Effector CD4-positive, alpha-beta T cell (primary cell): ENCODE measurements at places on chromosomes 6 and 20.

DNA sequence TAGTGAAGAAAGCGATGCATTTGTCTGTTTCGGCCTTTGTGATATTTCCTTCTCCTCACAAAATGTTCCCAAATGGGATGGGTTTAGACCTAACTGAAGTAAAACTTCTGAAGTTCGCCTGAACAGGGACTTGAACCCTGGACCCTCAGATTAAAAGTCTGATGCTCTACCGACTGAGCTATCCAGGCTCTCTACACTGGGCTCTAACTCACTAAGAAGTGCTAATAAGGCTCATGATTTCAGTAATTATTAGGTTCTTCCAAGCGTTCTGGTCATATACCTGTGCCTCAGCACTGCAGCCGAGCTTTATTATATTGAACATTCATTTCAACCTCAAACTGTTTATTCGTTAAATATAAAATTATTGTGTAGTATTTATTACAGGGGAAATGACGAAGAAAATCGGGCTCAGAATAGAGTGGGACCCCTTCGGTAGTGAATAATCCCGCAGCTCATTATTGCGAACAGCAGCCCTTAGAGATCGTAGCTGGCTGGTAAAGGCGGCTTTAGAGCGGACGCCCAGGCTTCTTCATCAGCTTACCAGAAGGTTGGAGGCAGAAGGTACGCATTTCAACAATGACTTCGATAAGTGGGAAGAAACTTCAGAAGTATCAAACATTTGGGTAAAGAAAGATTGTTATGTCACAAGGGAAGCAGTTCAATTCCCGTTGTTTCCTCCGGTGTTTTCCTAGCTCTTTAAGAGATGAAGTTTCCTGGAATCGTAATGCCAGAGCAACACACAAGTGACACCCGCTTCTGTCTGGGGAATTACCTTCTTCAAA, 119.0 kb upstream of the ZNF184 start:
- no peak for DNase-seq

- DNase-seq = no peak
These were observed 15.3 kb downstream of the NTSR1 start for GRCh38 chr20:62723768-62724450.

DNA sequence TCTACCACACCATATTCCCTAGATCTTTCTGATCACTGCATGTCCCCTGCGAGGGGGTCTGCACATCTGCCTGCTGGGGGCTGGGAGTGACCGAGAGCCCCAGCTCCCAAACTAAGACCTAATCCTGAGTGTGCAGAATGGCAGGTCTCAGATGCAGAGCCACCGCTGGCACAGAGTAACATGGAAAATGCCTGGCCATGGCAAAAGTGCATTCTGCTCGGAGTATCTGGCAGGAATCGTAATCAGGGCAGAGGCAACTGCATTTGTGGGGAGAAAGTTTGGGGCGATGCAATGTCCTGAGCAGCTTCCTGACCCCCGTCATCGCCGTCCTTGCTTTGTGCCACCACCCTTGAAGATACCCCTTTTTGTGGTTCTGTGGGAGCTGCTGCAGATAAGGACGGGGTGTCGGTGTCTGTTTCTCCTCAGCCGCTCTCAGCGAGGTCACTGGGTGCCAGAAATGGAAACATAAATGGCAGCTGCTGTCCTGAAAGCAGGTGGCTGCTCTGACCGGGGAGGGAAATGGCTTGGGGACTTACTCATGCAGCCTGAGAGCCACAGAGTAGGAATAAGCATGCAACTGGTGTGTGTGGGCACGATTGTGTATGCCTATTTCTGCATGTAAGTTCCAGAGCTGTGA, 157.9 kb downstream of the LY86 start:
- no peak for DNase-seq

DNA sequence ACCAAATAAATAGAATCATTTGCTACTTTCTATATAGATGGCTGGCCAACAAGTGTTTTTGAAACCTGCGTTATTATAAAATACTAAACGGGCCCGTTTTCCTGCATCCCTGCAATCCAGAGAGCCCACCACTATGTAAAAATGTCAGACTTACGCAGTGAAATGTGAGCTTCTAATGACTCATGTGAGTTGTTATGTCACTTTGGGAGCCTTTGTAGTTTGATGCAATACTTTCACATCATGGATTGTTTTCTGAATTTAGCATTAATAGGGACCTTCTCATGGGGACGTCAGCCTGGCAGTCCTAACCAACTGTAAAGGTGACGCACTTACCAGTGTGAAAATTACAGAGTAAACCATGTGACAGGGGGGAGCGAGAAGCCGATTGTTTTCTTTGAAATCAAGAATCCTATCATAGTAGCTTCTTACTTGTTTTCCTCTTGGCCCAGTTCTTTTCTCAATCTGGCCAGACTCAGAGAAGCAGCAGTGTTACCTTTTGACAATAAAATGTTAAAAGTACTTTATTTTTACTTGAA, 75.3 kb downstream of the SSR1 start:
- no peak for DNase-seq

DNA sequence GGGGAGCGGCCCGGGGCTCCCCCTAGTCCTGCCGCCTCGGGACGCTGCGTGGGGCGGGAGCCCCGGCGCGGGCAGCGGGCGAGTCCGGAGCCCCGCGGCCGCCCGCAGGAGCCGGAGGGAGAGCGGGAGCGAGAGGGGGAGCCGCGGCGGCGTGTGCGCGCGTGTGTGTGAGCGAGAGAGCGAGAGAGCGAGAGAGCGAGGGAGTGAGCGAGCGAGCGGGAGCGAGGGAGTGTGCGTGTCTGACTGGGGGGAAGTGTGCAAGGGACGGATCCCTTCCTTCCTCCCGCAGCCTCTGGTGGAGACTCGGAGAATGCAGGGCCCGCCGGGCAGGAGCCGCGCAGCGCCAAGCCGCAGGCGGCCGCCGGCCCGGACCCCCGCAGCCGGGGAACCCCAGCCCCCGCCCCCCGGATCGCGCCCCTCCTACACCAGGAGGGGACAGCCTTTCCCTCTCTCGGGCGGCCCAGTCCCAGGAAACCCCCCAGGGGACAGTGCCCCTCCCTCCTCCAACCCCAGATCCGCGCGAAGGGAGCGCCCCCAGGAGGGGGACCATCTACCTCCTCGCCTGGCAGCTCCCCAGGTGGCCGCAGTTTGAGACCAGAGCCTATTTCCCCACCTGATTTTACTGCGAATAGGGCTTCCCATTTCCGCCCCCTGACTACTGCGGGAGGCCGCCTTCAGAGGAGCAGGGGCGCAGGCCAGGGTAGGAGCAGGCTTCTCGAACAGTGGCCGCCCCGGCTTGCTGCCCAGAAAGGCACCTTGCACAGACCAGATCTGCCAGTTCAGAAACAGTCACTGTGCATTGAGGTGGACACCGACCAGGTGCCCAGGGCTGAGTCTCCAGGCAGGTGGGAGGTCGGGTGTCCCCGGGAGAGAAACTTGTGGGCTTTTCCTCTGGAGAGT, at the start of gene CDH22:
TSS of gene CDH22 (minus strand) at position 241 of the 900 bp plus-strand sequence. CDS start 57,204 bp downstream, outside the sequence.
- DNase-seq = peak; percentile 6

DNA sequence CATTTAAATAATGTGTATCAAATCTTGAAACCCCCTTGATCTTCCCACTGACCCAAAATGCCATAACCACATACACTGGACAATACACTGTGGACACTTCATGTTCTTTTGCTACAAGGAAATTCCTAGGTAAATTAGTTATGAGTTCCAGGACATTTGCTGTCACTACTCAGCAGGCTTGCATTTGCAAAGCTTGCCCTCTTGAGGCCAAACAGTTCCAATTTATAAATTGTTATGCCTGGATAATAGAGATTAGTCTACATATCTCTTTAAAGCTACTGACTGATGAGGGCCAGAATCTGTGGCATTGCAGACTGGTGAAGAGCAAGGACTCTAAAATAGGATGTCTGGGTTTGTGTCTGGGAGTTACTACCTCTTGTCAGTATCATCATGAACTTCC, 17.4 kb upstream of the RAB32 start:
- no peak for DNase-seq

DNA sequence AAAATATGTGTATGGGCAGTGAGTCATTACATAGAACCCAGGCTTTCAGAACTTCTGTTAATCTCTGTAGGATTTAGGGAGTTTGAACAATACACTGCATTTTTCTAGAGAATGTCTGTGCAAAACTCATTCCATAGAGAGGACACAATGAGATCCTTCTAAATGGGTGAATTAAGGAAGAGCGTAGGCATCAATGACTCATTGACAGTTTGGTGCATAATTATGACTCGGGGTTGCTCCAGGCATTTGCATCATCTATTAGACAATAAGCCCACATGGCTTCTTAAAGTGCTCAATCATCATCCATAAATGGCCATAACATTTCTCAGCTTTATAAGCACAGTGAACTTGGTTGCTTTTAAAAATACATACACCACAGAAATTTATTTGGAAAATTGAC, 625.5 kb downstream of the CDH26 start:
- no peak for DNase-seq

GRCh38 chr6:22506496-22506895, 62.9 kb upstream of the HDGFL1 start:
- no peak for DNase-seq

GRCh38 chr6:104183816-104184435, 675.8 kb downstream of the HACE1 start:
- DNase-seq = no peak

- no peak for DNase-seq
These were observed 112.0 kb upstream of the SGK1 start for GRCh38 chr6:134429861-134430380.

DNA sequence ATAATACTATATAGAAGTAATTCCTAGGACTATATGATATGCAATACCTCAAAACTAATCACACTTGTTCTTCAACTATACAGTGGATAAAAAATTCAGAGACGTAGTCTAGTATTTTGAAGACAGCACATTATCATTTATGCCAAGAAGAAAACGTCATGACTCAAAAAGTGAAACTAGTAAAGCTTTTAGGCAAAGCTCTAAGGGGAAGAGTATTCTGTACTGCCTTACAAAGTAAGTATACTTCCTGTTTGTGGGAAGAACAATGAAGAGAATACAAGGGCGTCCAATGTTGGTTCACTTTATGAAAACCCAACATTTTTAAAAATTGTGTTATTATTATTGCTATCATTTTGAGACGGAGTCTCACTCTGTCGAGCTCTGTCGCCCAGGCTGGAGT, 27.9 kb downstream of the LOC128125822 start:
- DNase-seq = no peak

- DNase-seq = no peak
These were observed 42.7 kb upstream of the CEP162 start for GRCh38 chr6:84269947-84270733.

- no peak for DNase-seq
These were observed 39.8 kb downstream of the CD164 start for GRCh38 chr6:109342506-109342905.

GRCh38 chr20:36311854-36312723, 6.0 kb downstream of the DLGAP4 start:
- DNase-seq = no peak

DNA sequence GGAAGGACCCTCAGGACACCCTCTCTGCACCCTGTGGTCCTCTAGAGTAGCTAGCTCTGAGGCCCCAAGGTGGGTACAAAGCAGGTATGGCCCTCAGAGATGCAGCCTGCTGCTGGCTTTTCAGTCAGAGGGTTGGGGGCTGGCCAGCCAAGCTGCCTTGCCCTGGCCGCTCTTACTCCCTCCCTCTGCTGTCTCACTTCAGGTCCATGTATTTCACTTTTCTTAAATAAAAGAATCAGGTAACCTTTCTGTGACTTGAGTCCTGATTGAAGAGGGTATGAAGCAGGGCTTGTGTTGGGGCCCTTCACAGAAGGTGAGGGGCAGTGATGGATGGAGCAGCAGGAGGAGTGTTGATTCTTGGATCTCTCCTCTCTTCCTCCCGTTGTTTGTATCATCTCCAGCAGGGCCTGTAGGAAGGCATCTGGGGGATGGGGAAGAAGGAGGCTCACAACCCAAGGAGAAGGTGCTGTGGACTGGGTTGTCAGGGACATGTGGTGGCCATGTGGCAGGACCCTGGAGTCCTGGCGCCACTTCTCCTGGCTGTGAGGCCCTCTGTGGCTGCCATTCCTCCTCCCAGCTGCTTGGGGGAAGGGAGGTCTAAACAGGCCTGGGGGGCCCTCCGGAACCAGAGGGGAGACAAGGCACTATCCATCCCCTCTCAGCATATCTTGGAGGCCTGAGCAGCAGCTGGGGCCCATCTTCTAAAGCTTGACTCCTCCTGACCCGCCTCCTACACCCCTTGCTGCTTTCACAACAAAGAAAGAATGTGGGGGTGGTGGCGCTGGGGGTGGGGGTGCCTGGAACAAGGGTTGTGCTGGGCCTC, 1.1 kb upstream of the PTK7 start:
- DNase-seq = no peak

DNA sequence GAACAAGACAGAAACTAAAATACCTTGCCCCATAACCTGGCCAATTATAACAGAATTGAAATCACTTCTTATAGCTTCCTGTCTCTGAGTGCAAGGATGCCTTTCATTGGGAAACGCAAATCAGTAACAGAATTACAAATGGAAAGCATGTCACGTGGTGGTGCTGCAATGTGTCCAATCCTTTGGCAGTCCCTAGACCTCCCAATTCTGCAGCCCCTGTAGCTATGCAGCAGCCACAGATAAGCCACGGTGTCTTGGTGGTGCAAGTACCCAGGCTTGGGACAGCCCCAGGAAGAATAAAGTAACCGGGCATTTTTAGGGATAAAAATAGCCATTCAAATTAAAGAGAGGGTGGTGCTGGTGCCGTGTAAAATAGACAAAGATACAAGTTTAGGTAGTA, 134.6 kb upstream of the CCN2 start:
- no peak for DNase-seq

- DNase-seq = no peak
These were observed 31.8 kb downstream of the CST9L start for GRCh38 chr20:23536328-23536974.

GRCh38 chr6:148528292-148528691, 185.7 kb downstream of the SASH1 start:
- DNase-seq = no peak

DNA sequence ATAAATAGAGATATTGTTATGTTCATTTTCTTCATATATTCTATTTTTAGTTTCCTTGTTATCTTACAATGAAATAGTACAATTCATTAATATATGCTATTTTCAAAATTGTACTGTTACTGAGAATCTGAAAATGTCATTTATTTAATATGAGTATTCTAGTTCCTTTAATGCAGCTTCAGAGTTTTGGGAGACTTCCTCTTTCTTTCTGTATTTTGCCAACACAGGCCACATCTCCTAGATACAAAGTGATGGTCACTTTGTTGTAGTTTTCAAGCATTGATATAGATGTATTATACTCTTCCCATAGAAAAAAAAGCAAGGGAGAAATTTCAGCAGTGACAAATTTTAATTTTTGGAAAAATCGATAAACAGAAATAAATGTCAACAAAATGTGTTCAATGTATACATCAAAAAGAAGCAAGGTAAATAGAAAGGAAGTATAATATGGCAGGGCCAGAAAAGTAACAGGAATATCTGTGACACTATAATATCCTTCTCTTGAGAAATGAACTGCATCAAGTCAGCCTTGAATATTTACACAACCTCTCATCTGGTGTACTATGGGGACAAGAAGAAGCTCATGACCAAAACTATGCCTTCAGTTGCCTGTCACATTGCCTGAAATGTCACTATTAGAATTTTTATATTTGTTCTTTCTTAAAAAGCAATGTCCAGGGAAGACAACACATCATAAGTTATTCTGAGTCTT, 396.0 kb downstream of the TBC1D32 start:
- no peak for DNase-seq

GRCh38 chr6:100261486-100261885, 203.2 kb downstream of the SIM1 start:
- DNase-seq = no peak
